Daoy (cell line): ENCODE measurements at places on chromosomes 7 and 10. TPM values are rescaled to one million over a fixed set of nuclear protein-coding genes. Genes with fewer than 3 reads are reported as not detected.

The TMEM196 gene
- not detected in 2 replicates for total RNA-seq

The CYP3A4 gene
- 0.09 and 0.11 TPM in 2 replicates for total RNA-seq

The PNLIP gene
- total RNA-seq = not detected in 2 replicates

The PHYHIPL gene
- not detected in 2 replicates for total RNA-seq

The OR2A12 gene
- not detected in 2 replicates for total RNA-seq

The AKR1C3 gene
- total RNA-seq = 2.1 and 4.3 TPM in 2 replicates

The CREB5 gene
- total RNA-seq = 12.1 and 17.3 TPM in 2 replicates

The EZH2 gene
- total RNA-seq = 70.1 and 79.1 TPM in 2 replicates

The SH2B2 gene
- total RNA-seq = 2.2 and 5.3 TPM in 2 replicates

The GPR26 gene
- 0.11 TPM in 1 of 2 replicates, not detected in the other for total RNA-seq

The CPED1 gene
- total RNA-seq = 0.15 and 1.6 TPM in 2 replicates

The RBP3 gene
- not detected in 2 replicates for total RNA-seq

The OPN1SW gene
- not detected in 2 replicates for total RNA-seq

The FAM25G gene
- total RNA-seq = not detected in 2 replicates

The SP4 gene
- total RNA-seq = 15.3 and 19.3 TPM in 2 replicates

The ABCC2 gene
- 0.80 and 1.9 TPM in 2 replicates for total RNA-seq

The REEP3 gene
- total RNA-seq = 21.6 and 34.7 TPM in 2 replicates

The AGMO gene
- 0.06 TPM in 1 of 2 replicates, not detected in the other for total RNA-seq

The SORCS3 gene
- total RNA-seq = not detected in 2 replicates

The ABCB1 gene
- total RNA-seq = 11.8 and 18.9 TPM in 2 replicates

The ODAD2 gene
- 1.9 and 2.3 TPM in 2 replicates for total RNA-seq

The CAMK2B gene
- 0.06 TPM in 1 of 2 replicates, not detected in the other for total RNA-seq

The FZD1 gene
- total RNA-seq = 4.7 and 5.1 TPM in 2 replicates

The VGF gene
- total RNA-seq = 6.5 and 10.3 TPM in 2 replicates

The GIMAP5 gene
- total RNA-seq = 0.24 and 2.7 TPM in 2 replicates

The ERVW-1 gene
- total RNA-seq = not detected in 2 replicates

The CDK5 gene
- total RNA-seq = 56.6 and 63.8 TPM in 2 replicates

The NUTM2A gene
- 0.17 and 0.24 TPM in 2 replicates for total RNA-seq

The ZNF853 gene
- total RNA-seq = 0.86 and 1.1 TPM in 2 replicates

The GIMAP7 gene
- total RNA-seq = not detected in 2 replicates

The NEUROG3 gene
- total RNA-seq = not detected in 2 replicates

The TMED4 gene
- 237 and 302 TPM in 2 replicates for total RNA-seq

The TCERG1L gene
- total RNA-seq = 0.03 TPM in 1 of 2 replicates, not detected in the other

The ZNF511 gene
- total RNA-seq = 29.8 and 40.9 TPM in 2 replicates

The NPSR1 gene
- not detected in 2 replicates for total RNA-seq

The GAD2 gene
- not detected in 2 replicates for total RNA-seq

The VWA2 gene
- not detected in 2 replicates for total RNA-seq
